Retina (tissue), 1 donor: ENCODE measurements at places on chromosomes 6 and 20.

- no peak for DNase-seq
Measured at GRCh38 chr6:43570876-43571441, 4.9 kb downstream of the XPO5 start.

DNA sequence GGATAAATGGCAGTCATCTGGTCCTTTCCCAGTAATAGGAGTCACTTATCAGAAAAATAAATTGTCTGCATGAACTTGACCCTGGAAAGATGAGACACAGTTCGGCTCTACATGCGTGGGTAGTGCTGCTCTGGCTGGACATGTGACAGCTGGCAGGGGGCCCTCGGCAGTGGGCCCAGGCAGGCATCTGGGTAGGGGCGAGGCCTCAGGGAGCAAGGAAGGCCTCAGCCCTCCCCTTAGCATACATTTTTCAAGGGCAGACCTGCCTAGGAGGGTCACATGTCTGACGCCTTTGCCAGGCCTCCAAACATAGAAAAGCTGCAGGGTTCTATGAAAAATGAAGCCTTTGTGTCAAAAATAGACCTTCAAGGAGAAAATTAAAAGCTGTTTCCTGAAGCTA, 12.8 kb upstream of the ILRUN start:
- peak; percentile 26 for DNase-seq

DNA sequence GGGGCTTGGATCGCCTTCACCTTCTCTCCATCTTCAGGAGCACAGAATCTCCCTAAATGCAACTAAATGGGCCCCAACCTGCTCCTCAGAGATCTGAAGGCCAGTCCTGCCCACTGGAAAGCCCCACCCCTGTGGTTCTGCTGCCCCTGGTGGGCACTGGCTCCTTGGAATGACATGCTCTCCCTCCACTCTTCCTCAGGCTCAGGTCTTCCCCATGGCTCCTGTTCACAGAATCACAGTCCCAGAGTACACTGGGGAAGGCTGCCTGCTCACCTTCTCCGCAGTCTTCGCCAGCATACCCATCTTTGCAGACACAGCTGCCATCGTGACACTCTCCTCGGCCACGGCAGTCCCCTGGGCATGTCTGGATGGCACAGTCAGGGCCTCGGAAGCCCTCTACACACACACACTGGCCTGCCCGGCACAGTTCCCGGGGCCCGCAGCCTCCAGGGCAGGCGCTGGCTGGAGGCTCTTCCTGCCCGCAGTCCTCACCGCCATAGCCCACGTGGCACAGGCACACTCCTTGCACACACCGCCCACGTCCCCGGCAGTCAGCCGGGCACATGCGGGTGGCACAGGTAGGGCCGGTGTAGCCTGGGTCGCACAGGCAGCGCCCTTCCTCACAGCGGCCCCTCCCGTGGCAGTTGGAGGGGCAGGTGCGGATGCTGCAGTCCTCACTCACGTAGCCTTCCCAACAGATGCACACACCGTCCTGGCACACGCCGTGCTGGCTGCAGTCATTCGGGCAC, 13.6 kb downstream of the TNXB start:
- DNase-seq, result no peak

- no peak for DNase-seq
Measured at GRCh38 chr6:22436134-22436533, 133.2 kb upstream of the HDGFL1 start.

GRCh38 chr6:54151861-54152260, 40.6 kb downstream of the MLIP start:
- DNase-seq, result no peak

GRCh38 chr6:139051396-139052060, 23.0 kb downstream of the ABRACL start:
- DNase-seq, result no peak

- no peak for DNase-seq
Measured at GRCh38 chr6:22952097-22952496, 382.7 kb downstream of the HDGFL1 start.

DNA sequence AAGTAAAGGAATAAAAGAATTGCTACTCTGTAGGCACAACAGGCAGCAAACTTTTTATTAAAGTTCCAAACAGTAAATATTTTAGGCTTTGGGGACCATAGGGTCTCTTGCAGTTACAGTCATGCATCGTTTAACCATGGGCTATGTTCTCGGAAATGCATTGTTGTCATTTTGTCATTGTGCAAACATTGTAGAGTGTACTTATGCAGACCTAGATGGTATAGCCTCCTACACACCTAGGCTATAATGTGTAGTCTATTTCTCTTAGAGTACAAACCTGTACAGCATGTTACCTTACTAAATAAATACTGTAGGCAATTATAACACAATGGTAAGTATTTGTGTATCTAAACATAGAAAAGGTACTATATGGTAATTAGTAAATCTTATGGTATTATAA, 54.7 kb downstream of the CDS2 start:
- DNase-seq, result no peak

DNA sequence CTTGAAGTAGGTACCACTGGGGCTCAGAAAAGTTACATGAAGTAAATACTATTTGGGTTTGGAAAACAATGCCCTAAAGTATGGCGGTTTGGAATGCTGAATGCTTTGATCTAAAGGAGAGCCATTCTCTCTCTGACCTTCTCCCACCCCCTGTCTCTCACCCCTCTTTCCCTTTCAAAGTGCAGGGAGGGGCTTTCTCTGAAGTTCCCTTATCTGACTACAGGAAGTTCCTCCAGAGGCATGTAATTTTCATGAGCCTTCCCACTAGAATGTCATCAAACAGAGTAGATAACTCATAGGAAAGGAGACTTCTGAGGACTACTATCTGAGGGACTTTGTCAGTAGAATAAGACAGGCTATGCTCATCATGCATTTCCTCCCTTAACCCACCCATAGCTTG, 216.7 kb upstream of the PCSK2 start:
- DNase-seq, result no peak

DNA sequence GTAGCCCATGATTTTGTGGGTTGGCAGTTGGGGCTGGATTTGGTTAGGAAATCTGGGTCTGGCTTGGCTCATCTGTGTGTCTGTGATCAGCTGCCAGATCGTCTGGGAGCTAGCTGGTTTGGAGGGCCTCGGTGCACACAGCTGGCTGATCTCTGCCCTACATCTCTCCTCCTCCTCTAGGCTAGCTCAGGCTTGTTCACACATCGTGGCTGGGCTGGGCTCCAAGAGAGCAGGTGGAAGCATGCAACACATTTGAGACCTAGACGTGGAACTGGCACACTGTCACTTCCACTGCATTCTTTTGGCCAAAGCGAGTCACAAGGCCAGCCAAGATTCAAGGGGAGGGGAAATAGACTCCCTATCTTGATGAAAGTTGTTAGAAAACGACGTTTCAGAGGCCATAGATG, 15.9 kb downstream of the NDUFAF5 start:
- DNase-seq, result no peak

GRCh38 chr20:1722513-1723050, 65.0 kb upstream of the SIRPG start:
- DNase-seq, result no peak

DNA sequence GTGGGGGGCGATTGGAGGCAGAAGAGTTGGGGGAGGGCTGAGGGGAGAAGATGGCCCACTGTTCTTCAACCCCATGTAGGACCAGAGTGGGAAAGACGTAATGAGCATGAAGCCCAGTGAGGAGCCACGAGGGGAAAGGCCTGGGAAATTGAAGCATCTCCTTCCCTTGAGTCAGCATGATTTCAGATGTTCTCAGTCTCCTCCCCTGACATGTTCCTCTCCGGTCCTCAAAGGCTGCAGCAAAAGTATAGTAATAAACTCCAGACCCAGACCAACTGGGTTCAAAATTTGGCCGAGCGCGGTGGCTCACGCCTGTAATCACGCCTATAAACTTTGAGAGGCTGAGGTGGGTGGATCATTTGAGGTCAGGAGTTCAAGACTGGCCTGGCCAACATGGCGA, 1.9 kb upstream of the NFKBIE start:
- no peak for DNase-seq

DNA sequence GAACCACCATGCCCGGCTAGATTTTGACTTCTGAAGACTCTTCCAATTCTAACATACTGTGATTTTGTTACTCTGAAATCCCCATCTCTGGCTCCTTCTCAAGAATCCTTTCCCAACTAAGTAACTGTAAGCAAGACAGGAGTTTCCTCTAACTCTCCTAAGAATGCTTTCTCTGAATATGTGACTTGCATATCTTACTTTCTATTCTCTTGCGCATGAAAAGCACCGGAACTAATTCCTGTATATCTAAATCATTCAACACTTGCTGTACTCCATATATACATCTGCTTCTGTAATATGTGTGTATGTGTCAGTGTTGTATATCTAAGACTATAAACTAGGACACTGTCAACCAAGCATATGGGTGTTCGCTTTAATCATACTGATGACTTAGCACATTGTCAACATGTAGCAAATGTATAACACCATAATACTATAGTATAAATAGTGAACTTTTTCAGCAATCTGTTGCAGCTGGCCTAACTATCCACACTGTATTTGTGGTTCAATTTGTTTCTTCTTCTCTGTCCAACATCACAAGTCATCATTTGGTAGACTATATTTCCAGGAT, 108.1 kb upstream of the PRDM1 start:
- no peak for DNase-seq
